Endothelial cell of umbilical vein (primary cell): ENCODE measurements at places on chromosomes 3 and 15. TPM values are rescaled to one million over a fixed set of nuclear protein-coding genes. Genes with fewer than 3 reads are reported as not detected.

GRCh38 chr15:64987136-64987535, 2.6 kb downstream of the SPG21 start:
- no peak for DNase-seq
- H3K27ac ChIP-seq = no peak overlapping the region
- H3K4me3 ChIP-seq = no peak overlapping the region
- H3K36me3 ChIP-seq = peaks cover 4% of the 10 kb centered on the region
- H3K4me1 ChIP-seq = peaks cover 27% of the 10 kb centered on the region
- no peaks in the 10 kb centered on the region for H3K27me3 ChIP-seq

DNA sequence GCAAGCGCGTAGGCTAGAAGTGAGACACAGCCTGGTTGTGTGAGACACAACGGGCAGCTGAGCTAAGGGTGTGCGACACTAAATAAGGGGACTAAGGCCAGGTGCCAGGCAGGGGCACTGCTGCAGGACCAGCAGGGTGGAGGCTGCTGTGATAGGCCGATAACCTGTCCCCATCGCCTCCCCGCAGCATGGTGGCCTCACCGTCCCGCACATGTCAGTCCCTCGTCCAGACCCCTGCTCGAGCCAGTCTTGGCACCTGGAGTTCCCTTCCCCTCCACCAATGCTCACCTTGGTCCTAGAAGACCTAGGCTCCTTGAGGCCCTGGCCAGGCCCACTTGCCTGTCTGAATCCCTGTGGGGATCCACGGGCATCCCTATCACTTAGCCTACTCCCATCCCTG, 96.1 kb downstream of the HMG20A start:
- DNase-seq = no peak
- H3K4me3 ChIP-seq = no peak overlapping the region
- H3K27ac ChIP-seq = no peak overlapping the region
- no peaks in the 10 kb centered on the region for H3K36me3 ChIP-seq

GRCh38 chr3:72888546-72889309, 882 bp downstream of the GXYLT2 start:
- no peak overlapping the region for H3K4me3 ChIP-seq
- DNase-seq = peak; percentile 11

Gene KCNMB3
- total RNA-seq = 1.7 and 2.3 TPM in 2 replicates

Gene CCR1
- not detected in 2 replicates for total RNA-seq
